Umbilical cord (tissue), 2 donors: ENCODE measurements at places on chromosomes 12 and 14.

DNA sequence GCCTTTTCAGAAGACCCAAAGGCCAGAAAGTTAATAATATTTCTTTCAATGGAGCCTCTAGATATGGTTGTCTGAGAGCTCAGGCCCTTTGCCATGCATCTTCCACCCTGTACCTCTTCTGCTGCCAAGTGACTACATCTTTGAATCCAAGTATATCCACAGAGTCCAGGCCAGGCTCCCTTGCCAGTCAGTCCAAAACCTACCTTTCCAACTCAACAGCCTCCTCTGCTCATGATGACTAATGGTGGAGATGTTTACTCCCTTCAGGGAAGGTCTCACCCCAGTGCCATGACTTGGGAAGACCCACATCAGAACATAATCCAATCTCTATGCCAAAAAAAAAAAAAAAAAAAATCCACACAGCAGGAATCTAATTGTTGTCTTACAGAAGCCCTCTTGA is 20.4 kb downstream of the TTC9 start:
- DNase-seq, result no peak

DNA sequence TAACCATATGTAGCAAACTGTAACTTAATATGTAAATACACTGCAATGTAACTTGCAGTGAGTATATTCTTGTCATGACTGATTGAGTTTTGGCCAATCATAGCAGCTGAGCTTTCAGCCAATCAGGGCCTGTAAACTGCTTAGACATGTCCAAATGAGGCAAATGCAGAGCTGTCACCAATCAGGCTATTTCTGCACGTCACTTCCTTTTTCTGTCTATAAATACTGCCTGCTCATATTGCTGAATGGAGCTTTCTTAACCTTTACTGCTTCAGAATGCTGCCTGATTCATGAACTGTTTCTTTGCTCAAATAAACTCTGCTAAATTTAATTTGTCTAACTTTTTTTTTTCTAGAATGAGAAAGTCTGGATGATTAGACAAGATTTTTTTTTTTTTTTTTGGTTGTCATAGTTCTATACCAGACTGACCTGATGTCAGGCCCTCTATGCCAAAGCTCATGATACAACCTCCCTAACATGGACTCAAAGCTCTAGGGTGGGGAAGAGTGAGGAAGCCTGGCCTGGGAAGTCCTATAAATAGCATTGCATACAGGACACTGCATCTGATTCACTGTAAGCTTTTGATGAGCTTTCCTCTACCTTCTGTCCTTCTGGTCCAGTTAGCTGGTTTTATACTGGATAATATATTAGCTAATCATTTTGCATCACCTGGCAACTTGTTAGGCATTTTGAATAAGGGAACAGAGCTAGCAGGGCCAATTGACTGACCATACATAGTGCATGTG is 12.0 kb downstream of the MGP start:
- no peak for DNase-seq

- no peak for DNase-seq
Observed at GRCh38 chr14:66070542-66071319, 415.4 kb upstream of the CCDC196 start.

DNA sequence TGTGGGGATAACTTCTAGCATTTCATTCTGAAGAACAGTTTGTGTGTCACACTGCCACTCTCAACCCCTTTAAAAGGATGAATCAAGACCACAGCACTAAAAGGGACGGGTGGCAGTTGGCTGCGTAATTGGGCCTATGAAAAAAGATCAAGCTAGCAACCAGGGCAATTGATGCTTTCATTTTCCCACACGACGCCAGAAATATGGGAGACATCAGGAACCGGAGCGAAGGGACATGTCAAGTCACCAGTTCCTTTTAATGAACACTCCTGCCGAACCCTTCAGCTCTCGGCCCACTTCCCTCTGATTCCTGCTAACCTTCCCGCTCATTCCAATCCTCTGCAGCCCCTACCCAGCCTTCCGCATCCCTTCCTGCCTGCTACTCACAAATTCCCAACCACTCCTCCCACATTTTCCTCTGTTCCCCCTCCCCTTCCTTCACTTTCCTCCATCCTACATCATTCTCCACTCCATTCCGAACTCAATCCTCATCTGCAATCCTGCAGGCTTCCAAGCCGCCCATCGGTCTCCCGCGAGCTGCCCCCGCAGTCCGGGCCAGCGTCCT is 753 bp downstream of the CSRNP2 start:
- DNase-seq, result peak; percentile 63

DNA sequence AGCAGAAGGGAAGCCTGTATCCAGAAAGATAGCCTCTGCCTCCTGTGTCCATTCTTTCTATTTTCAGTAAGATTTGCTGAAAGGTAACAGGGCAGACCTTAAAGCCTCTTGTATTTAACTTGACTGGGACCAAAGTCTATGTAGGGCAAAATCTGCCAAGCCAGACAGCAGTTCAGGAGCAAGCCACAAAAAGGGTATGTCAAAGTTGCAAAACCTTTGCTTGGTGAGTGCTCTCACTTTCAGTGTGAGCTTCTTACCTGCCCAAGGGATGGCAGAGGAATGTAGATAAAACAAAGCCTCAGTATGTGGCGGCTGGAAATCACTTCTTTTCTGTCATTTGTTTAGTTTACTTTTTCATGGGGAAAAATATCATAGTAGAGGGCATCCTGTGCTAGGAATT is 63.1 kb downstream of the PLEKHG7 start:
- no peak for DNase-seq

DNA sequence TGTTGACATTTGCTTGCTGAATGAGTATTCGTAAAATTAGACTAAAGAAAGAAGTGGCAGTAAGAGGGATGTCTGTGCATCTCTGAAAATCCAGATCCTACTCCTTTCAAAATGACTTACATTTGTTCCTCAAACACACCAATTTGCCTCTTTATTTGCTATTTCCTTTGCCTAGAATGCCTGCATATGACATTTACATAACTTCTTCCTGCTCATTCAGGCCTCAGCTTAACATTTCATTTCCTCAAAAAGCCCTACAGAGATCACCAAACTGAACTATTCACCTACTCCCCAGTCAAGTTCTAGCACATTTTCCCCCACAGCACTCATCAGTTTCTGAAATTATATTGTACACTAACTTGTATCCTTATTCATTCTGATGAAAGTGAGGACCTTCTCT is 907.2 kb downstream of the LRFN5 start:
- DNase-seq, result no peak
